ENCODE measurements at places on chromosomes 2 and 18.

GRCh38 chr2:2950403-2950952, 427.1 kb downstream of the EIPR1 start:
- DNase-seq: no peak

DNA sequence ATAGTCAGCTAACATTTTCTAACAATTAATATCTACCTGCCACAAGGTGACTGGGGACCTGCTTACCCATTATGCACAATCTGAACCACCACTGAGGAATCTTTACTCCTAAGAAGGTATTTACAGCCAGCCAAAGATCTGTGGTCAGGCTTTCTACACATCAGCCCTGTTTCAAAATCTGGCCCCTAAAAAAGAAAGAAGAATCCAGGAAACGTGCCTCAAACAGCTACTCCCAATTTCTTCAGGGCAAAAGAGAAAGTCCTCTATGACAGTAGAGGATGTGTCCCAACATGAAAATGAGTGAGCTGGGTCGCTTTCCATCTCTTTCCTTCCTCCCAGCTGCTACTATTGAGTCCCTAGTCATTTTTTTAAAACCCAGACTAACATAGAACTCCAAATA, 79.5 kb downstream of the EPB41L3 start:
- no peak for DNase-seq

DNA sequence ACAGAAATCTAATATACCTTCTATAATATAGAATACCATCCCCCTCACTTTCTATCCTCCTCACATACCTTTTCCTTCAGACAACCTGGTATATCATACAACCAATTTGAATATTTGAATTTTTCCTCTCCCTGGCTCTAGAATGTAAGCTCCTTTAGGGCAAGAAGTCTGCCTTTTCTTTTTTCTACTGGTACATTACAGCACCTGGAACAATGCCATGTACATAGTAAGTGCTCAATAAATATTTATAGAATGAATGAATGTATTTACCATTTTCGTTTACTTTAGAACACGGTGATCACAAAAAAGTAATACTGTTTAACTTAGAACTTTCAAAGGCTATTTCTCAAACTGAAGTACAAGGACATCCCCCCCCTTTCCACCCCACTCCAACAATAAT, 187.6 kb downstream of the STK39 start:
- DNase-seq: no peak

- DNase-seq: no peak
These were observed 86.2 kb upstream of the COL5A2 start for GRCh38 chr2:189265696-189266320.

- DNase-seq: no peak
These were observed 114.5 kb downstream of the METTL8 start for GRCh38 chr2:171319164-171319810.

DNA sequence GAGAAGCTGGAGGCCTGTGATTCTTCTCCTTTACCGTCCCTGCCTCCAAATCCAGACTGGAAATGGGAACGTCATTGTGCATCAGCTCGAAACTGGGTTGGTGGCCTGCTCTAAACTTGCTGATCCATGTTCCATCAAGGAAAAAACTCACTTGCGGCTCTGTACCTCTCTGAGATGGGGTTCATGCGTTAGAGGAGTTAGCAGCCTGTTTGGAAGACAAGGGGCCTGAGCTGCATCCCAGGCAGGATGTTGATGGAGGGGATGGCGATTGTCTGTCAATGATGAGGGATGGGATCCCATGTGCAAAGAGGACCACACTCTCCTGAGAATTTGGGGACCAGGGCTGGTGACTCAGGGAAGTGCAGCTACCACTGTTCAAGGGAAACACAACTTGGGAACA, 26.0 kb downstream of the TWIST2 start:
- no peak for DNase-seq

- no peak for DNase-seq
These were observed 19.0 kb downstream of the BIN1 start for GRCh38 chr2:127087791-127088495.

DNA sequence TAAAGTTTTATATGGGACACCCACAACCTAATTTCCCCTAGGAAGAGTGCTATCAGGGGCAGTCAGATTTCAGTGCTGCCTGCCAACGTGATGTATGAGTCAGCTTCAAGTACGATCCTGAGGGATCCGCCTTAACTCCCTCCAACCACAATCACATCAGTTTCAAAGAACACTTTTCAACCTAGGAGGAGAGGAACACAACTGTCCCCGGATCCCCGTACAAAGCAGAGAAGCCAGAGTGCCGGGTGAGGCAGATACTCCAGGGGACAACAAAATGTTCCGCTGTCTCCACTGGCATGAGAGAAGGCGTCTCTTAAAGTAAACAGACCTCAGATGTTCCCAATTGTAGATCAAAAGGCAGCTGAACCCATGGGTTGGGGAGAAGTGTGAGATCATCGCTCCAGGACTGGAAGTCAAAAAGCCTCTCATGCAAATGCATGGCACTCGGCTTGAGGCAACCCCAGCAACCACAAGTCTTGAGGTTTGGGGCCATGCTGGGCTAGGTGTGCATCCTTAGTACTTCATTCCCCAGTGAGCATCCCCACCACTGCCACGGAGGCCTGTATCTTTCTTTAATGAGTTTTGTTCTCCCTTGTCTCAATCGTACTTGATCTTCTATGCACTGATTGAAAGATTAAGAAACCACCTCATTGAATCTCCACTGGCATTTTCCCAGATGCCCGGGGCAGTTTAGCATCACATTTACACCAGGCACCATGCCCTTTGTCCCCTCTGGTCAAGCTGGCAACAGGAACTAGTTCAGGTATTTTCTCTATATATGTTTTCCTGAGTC, 91.0 kb upstream of the CCBE1 start:
- peak; percentile 61 for DNase-seq

GRCh38 chr2:151799886-151800292, 28.3 kb downstream of the ARL5A start:
- no peak for DNase-seq

GRCh38 chr2:154908327-154908726, 209.8 kb downstream of the KCNJ3 start:
- no peak for DNase-seq

- no peak for DNase-seq
These were observed 35.2 kb downstream of the NPPC start for GRCh38 chr2:231890896-231891513.

DNA sequence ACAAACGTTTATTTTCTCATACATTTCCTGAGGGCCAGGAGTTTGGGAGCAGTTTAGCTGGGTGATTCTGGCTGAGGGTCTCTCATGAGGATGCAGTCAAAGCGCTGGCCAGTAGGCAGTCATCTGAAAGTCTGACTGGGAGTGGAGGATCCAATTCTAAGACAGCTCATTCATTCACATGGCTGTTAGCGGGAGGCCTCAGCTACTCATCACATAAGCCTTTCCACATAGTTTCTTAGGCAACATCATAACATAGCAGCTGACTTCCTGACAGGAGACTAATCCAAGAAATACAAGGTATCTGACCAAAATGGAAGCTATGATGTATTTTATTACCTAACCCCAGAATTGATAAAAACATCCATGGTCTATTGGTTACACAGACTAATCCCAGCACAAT, 2.9 kb upstream of the MRPL44 start:
- DNase-seq: peak; percentile 40

DNA sequence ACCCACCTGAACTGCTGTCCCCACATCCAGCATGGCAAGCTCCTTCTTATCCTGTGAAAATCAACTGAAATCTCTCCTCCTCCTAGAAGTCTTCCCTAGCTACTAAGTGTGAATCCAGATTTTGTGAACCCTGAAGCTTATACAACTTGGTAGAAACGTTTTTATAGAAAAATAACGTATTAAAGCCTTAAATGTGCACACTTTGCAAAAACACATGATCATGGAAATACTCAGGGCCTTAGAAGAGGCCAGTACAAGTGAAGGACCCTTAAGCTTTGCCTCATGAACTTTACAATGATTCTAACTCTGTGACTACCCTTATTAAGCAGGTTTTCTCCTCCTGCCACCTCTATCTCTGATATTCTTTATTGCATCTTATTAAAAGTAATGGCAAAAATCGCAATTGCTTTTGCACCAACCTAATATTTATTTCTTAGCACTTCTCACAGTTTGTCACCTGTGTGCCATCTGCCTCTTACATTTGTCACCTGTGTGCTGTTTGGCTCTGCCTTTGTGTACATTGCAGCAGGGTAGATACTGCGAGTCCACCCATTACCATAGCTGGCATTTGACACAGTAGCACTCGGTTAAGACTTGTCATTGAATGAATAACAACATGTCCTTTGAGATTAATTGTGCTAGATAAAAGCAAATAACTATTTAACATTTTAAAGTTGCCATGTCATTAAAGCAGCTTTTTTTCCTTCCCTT, 42.2 kb downstream of the FRZB start:
- DNase-seq: no peak

GRCh38 chr18:25704494-25704893, 352.5 kb upstream of the ZNF521 start:
- DNase-seq: no peak

DNA sequence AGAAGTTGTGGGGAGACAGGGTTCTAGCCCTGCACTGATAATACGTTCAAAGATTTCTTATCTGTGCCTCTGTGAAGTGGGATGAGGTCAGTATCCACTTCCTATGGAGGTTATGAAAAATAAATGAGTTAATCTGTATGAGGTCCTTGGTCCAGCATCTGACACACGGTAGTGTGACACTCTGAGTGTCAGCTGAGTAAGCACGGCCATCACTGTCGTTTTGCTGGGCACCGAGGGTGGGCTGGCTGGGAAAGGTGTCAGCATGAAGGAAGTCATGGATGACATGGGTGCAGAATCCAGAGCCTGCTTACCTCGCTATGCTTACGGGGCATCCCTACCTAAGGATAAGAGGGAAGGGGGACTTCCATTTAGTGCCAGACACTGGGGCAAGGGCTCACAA, 150.3 kb downstream of the INHBB start:
- no peak for DNase-seq

- peak; percentile 6 for DNase-seq
These were observed 391.2 kb downstream of the PTPRM start for GRCh38 chr18:7958081-7958896.

DNA sequence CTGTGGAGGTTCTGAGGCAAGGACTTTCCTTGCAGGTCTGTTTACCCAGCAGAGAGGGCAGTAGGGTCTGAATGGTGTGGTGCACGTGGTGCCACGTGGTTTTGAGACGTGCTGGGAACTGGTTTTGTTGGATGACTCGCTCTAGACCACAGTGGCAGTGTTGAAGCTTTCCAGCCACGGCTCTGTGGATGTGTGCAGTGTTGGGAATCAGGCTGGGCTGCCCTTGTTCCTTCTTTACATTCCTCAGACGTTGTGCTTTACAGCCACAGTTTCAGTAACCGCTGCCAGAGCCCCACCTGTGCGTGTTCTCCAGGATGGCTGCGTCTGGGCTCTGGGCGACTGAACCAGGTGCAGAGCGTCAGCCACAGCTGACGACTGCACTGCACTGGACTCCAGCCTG, 8.2 kb downstream of the CTDP1 start:
- DNase-seq: peak; percentile 6

GRCh38 chr2:124610141-124610540, 585.1 kb downstream of the CNTNAP5 start:
- no peak for DNase-seq

DNA sequence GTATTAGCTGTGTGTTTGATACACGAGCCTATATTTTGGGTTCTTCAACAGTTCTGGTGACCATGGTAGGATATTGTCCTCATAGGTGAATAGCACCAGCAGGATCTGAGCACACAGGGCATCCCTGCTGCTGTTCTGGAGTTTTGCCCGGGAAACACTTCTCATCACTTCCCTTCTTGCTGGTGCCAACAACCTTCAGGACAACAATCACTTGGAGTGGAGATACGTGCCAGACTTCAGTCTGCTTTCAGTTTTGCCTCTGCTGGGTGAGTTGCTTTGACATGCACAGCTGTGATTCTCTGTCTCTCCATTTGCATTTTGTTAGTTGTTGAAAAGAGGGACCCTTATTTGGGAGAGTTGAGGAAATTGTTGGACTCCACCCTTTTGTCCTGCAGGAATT, 1347.2 kb upstream of the DDX18 start:
- no peak for DNase-seq

All from H54 (cell line).